ENCODE measurements at places on chromosomes 7 and 10.

- DNase-seq, result no peak
Observed at GRCh38 chr10:124306922-124307371, 111.8 kb downstream of the OAT start.

DNA sequence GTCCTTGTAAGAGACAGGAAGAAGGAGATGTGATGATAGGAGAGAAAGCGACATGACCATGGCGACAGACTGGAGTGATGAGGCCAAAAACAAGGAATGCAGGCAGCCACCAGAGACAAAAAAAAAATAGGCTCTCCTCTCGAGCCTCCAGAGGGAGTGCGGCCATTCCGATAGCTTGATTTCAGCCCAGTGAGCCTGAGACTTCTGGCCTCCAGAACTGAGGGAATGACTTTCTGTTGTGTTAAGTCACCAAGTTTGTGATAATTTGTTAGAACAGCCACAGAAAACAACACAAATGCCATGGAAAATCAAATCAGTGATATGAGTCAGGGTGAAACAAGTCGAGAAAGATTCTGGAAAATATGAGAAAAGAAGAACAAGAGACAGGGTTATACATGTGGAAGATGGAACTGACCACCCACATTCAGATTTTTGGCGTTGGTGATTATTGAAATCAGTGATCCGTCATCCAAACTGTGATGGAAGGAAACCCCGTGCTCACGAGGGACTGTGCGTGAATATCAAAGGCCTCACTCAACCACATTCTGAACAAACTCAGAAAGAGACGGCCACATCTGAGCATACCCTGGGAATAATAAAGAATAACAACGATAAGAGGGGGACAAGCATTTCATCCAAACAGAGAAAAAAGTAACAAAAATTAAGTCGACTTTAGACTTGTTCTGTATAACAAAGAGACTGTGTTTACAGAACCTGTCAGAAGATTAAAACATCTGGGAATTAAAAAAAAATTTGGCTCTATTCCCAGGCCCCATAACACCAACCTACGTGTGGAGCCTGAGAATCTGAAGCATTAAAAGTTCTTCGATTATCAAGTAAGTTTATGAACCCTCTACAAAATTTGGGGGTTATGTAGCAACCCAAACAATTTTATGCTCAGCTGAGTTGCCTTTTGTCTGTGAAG, 72.1 kb downstream of the EEPD1 start:
- DNase-seq, result no peak

DNA sequence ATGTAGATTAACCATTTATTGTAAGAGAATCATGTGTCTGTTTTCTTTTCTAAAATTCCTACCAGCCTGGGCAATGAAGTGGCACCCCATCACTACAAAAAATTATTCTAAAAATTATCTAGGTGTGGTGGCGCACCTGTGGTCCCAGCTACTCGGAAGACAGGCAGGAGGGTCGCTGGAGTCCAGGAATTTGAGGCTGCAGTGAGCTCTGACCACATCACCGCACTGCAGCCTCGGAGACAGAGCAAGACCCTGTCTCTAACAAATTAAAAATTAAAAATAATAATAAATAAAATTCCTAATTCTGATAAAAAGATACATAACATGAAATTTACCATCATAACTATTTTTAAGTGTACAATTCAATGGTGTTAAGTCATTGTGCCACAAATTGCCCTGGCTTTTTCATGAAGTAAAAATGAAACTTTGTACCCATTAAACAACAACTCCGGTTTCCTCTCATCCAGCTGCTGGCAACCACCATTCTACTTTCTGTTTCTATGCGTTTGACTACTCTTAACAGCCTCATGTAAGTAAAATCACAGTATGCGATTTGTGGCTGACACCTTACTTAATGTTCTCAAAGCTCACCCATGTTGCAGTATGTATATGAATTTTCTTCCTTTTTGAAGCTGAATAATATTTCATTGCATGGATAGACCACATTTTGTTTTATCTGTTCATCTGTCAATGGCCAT, 20.6 kb upstream of the USP6NL start:
- DNase-seq, result no peak

- no peak for DNase-seq
Observed at GRCh38 chr10:93131986-93132385, 58.3 kb downstream of the CYP26A1 start.

GRCh38 chr7:116426428-116427156, 72.9 kb upstream of the CAV2 start:
- peak; percentile 81 for DNase-seq

Measured in HS-27A (cell line).